ENCODE measurements at places on chromosomes 11 and 22. TPM values are rescaled to one million over a fixed set of nuclear protein-coding genes. Genes with fewer than 3 reads are reported as not detected.

- no peaks in the 10 kb centered on the region for H3K4me1 ChIP-seq
- DNase-seq = no peak
Measured at GRCh38 chr11:36567694-36568093, at the start of gene RAG1. Gene RAG1, plus strand, starts transcription at chr11:36568007. Its CDS starts 5,298 bp downstream, at chr11:36573305.

DNA sequence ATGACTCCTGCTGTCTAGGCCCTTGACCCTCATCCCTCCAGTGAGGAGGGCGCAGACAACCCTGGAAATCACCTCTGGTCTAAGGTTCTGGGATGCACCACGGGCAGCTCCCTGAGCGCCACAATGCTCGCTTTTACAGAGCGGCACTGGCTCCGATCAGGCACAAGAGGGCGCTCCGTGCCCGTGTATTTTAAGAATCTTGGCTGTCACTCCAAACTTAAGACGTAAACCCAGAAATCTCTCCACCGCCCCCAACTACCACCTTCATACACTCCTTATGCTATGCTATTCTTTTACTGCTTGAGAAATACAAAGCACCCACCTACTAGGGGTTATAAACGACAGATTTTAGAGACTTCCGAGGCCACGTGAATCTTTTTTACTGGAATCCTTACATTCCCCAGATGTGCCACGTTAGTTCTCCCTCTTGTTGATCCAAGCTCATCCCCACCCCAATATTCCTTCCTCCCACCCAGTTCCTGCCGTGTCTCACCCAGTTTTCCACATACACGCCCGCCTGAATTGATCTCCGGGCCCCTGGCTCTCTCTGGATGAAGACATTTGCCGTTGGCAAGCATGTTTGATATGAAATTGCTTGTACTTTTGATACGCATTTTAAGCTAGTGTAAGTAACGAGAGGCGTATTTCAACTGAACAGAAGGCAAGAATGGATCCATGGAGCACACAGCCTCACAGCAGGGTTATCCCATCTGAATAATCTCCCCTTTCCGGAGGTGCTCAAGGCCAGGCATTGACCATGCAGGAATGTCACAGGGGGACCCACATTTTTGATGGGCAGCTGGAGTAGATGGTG, 453.5 kb downstream of the OPCML start:
- peaks cover 4% of the 10 kb centered on the region for H3K4me1 ChIP-seq
- no peaks in the 10 kb centered on the region for H3K36me3 ChIP-seq
- DNase-seq = no peak
- H3K27ac ChIP-seq = no peak overlapping the region
- no peaks in the 10 kb centered on the region for H3K27me3 ChIP-seq

- H3K4me1 ChIP-seq = peaks cover 55% of the 10 kb centered on the region
- peak overlapping the region; percentile 75 for H3K27ac ChIP-seq
- no peaks in the 10 kb centered on the region for H3K36me3 ChIP-seq
- DNase-seq = peak; percentile 97
Measured at GRCh38 chr11:67373648-67374570, 511 bp upstream of the CLCF1 start.

DNA sequence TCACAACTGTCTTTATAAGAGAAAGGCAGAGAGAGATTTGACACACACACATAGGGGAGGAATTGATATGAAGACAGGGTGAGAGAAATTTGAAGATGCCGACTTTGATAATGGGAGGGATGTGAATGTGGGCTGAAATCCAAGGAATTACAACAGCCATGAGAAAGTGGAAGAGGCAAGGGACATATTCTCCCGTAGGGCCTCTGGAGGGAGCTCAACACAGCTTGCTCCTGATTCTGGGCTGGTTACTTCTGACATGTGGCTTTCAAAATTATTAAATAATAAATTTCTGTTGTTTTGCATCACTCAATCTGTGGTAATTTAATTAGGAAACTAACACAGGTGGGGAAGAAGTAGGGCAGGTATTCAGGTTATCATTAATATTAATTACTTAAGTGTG, 282.9 kb downstream of the LUZP2 start:
- no peak overlapping the region for H3K27ac ChIP-seq
- no peaks in the 10 kb centered on the region for H3K36me3 ChIP-seq
- H3K4me1 ChIP-seq = no peaks in the 10 kb centered on the region
- no peak for DNase-seq
- no peaks in the 10 kb centered on the region for H3K27me3 ChIP-seq

GRCh38 chr11:128804481-128804880, 62.6 kb downstream of the KCNJ1 start:
- no peaks in the 10 kb centered on the region for H3K27me3 ChIP-seq
- no peak overlapping the region for H3K4me3 ChIP-seq
- no peak overlapping the region for H3K27ac ChIP-seq
- H3K4me1 ChIP-seq = no peaks in the 10 kb centered on the region
- peaks cover 81% of the 10 kb centered on the region for H3K36me3 ChIP-seq
- no peak for DNase-seq

LAYN gene
- not detected for polyA plus RNA-seq

DNA sequence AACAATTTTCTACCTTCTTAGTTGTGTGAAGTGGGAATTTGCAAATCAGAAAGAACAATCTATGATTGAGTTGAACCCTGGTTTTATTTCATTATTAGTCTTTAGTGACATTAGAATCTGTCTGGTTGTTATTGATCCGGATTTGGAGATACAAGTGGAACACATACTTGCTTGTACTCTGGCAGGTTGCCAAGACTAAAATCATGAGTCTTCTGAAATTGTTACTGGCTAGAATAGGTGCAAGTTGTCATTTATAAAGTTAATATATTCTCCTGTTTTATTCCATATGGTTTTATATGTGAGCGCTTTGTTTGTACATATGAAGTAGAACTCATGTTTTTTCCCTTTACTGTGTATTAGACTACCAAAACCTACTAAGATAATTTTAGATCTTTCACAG, 23.0 kb downstream of the CCDC15 start:
- no peaks in the 10 kb centered on the region for H3K4me1 ChIP-seq
- no peaks in the 10 kb centered on the region for H3K36me3 ChIP-seq
- H3K27ac ChIP-seq = no peak overlapping the region
- H3K27me3 ChIP-seq = no peaks in the 10 kb centered on the region
- DNase-seq = no peak

BCO2 gene
- 0.62 TPM for polyA plus RNA-seq

All from CD4-positive, alpha-beta memory T cell (primary cell).